Stimulated activated CD4-positive, alpha-beta T cell treated with anti-CD3 and anti-CD28 coated beads, TNF-alpha, amount 100 ng/mL, for 1 hour (primary cell): ENCODE measurements at places on chromosomes 4 and X.

DNA sequence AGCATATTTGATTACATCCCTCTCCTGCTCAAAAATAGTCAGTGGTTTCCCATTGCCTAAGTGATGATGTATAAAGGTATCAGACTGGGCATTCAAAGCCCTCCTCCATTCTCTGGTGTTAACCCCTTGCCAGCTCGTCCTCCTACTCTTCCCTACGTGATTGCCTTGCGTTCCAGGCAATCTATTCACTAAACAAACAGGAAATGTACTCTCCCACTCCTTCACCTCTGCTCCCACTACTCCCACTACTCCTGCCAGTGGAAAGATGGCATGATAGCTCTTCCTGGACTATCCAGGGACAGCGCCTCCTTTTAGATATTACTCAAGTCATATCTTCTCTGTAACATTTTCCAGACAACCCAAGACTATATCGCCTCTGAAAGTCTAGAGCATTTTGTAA lies 5.8 kb downstream of the DGAT2L6 start:
- no peak for DNase-seq

- DNase-seq: no peak
Measured at GRCh38 chr4:160826339-160826679, 1337.5 kb downstream of the FSTL5 start.

GRCh38 chrX:14618177-14618965 lies 89.0 kb downstream of the GLRA2 start:
- no peak for DNase-seq

GRCh38 chr4:139337612-139338011 lies 35.3 kb upstream of the NDUFC1 start:
- no peak for DNase-seq

GRCh38 chrX:96683997-96684338 lies 674 bp upstream of the DIAPH2 start:
- no peak for DNase-seq

DNA sequence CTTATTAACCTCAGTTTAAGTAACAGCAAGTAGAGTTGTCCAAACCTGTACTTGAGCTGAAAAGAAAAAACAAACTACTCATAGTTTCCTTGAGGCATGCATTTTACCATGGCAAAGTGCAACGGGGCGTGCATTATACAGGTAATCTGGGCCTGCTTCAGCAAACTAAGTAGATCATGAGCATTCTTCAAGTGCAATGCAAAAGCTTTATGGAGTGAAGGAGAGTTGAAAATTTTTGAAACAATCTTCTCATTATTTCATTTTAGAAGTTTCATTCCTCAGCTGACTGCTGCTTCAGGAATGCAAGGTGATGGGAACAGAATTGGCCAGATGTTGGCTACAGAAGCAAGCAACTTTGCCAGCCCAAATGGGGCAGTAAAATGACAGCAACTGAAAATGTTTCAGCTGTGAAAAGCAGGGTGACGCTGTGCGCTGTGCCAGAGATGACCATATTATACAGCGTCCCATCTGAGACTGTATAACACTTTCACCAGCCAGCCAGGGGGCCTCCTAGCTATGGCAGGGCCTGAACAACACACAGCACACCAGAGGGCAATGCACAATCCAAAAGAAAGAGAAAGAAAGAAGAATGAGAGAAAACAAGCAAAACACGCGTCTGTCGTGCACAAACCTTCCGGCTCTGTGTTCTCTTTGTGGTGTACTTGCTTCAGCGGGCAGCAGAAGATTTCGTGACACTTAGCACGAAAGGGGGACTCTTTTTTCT lies 145.5 kb upstream of the FGF13 start:
- no peak for DNase-seq

DNA sequence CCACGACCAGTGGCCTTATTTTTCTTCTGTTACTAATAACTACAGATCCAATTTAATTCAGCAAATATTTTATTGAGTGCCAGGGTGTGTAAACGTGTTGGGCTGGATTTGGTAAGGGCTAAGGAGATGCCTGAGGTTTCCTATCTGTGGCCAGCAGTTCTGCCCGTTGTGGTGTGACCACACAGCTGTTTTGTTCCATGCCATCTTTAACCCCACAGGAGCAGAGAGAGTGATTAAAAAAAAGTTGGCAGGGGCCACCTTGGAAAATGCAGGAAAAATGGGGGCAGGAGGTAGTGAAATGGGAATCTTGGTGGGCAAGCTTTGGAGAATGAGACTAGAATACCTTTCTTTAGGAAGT lies 1.1 kb downstream of the PLAC8 start:
- DNase-seq: no peak

- no peak for DNase-seq
Measured at GRCh38 chr4:38574559-38575333, 89.3 kb upstream of the KLF3 start.

- DNase-seq: no peak
Measured at GRCh38 chrX:98380106-98380505, 1496.4 kb downstream of the RPA4 start.

- no peak for DNase-seq
Measured at GRCh38 chr4:148355442-148356123, 86.6 kb downstream of the NR3C2 start.

- DNase-seq: no peak
Measured at GRCh38 chrX:100720301-100720700, 11.6 kb downstream of the SYTL4 start.

DNA sequence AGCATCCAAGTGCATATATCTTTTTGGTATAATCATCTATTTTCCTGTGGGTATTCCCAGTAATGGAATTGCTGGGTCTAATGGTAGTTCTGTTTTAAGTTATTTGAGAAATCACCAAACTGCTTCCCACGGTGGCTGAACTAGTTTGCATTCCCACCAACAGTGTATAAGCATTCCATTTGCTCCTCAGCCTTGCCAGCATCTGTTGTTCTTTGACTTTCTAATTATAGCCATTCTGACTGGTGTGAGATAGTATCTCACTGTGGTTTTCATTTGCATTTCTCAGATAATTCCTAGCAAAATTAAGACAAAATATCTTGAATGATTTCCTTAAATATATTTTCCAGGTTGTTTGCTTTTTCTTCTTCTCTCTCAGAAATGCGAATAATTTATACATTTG lies 341.1 kb downstream of the GBA3 start:
- DNase-seq: no peak

DNA sequence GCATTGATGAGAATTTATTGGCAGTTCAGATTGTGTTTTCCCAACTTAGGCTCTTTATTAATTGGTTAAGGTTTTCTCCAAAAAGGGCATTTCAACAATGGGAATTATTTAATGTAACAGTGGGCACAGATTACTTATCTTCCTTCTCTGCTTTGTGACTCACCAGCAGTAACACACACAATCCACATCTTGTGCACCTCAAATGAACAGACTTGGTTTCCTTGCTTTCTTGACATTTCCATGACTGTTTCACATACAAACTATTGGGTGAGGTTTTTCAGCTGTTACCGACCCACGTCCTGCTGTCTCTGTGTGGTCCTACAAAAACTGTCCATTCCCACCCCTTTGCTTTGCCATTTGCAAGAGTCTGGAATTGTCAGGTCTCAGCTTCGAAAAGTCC lies 38.1 kb downstream of the CCNI start:
- no peak for DNase-seq

DNA sequence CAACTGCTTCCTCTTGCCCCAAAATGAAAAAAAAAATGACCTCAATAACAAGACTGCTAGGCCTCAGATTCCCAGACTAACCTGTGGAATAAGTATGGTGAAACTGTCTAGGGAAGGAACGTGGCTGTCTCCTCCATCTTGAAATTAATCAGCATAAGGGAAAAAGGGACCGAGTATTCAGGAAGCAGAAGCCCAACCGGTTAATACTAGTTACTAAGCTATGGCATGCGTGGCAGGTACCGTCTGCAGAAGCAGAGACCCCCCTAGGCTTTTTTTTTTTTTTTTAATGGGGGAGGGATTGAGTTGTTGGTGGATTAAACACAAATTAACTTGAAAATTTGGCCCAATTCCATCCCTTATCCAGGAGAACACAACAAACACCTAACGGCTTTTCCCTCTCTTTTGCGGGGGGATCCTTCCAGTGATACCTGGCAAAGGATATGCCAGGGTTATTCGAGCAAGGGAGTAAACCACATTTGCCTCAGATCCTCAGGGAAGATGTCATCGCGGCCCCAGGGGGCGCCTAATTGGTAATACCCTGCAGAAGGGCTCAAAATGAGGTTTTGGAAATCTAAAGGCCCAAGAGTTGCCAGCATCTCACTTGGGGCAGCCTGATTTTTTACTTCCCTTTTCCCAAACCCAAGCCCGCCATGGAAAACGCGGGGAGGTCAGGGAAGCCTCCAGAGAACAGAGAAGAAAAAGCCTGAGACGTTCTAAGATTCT lies 893 bp downstream of the RLIM start:
- DNase-seq: peak; percentile 0

GRCh38 chr4:31592293-31592692 lies 872.1 kb downstream of the PCDH7 start:
- DNase-seq: no peak

GRCh38 chr4:101282076-101282844 lies 65.1 kb downstream of the PPP3CA start:
- no peak for DNase-seq

- no peak for DNase-seq
Measured at GRCh38 chr4:81198609-81199008, 16.4 kb downstream of the PRKG2 start.
